ENCODE measurements at places on chromosomes 3 and 15. TPM values are rescaled to one million over a fixed set of nuclear protein-coding genes. Genes with fewer than 3 reads are reported as not detected.
A peak's percentile ranks its signal among the peaks of the same experiment; 100 is the strongest.

- H3K4me3 ChIP-seq = no peak overlapping the region
- no peaks in the 10 kb centered on the region for H3K4me1 ChIP-seq
- no peaks in the 10 kb centered on the region for H3K36me3 ChIP-seq
- DNase-seq = no peak
Observed at GRCh38 chr3:188133646-188134045, 20.3 kb upstream of the LPP start.

GRCh38 chr15:41666353-41666920, 6.2 kb downstream of the MGA start:
- H3K4me3 ChIP-seq = no peak overlapping the region
- DNase-seq = no peak
- peaks cover 64% of the 10 kb centered on the region for H3K4me1 ChIP-seq
- no peaks in the 10 kb centered on the region for H3K27me3 ChIP-seq

- H3K27me3 ChIP-seq = no peaks in the 10 kb centered on the region
- H3K36me3 ChIP-seq = no peaks in the 10 kb centered on the region
- no peak for DNase-seq
- H3K4me3 ChIP-seq = no peak overlapping the region
- H3K27ac ChIP-seq = no peak overlapping the region
Observed at GRCh38 chr3:17459470-17459993, 282.9 kb downstream of the TBC1D5 start.

DNA sequence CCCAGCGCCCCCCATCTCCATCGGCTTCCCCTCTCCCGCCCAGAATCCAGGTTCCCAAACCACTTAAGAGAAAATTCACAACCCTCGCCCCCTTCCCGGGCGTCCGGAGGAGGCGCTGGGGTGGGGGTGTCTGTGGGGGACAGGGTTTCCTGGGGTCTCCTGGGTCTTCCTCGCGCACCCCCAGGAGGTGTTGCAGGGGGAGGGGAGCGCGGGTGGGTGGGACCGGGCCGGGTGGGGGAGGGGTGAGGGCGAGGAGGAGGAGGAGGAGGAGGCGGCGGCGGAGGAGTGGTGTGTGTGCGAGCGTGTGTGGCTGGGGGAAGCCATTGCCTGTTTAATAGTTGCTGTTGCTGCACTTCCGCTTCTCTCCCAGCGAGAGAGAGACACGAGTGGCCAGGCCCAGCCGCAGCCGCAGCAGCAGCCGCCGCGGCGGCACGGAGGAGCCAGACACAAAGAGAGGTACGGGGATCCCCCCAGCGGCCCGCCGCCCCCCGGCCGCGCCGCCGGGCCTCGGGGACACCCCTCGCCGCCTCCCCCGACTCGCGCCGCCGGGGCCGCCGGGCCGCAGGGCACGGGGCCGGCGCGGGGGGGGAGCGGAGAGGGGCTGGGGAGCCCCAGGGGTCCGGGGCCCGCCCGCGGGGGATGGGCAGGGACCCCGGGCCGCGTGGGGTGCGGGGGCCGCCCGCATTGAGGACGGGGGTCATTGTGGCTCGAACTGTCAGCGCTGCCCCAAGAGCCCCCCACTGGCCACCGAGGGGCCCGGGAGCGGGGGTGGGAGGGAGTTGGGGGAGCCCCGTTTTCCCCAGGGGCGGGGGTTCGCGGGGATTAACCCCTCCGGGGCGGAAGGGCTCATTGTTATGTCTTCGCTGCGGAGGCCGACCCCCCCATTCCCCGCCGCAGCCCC, at the start of gene UBE2E1:
Gene UBE2E1 (plus strand): TSS at position 323 of the 901 bp plus-strand sequence. CDS start 1,315 bp downstream, outside the sequence.
- H3K27ac ChIP-seq = peak within 1 kb of the TSS; percentile 96
- peaks cover 27% of the 10 kb centered on the region for H3K4me1 ChIP-seq
- H3K4me3 ChIP-seq = peak within 1 kb of the TSS; percentile 63
- peaks cover 3% of the 10 kb centered on the region for H3K36me3 ChIP-seq
- no peaks in the 10 kb centered on the region for H3K27me3 ChIP-seq

GRCh38 chr3:58109752-58110151, 101.0 kb downstream of the DNASE1L3 start:
- no peak overlapping the region for H3K4me3 ChIP-seq
- no peak for DNase-seq
- H3K36me3 ChIP-seq = peaks cover 31% of the 10 kb centered on the region
- no peaks in the 10 kb centered on the region for H3K27me3 ChIP-seq
- no peaks in the 10 kb centered on the region for H3K4me1 ChIP-seq

DNA sequence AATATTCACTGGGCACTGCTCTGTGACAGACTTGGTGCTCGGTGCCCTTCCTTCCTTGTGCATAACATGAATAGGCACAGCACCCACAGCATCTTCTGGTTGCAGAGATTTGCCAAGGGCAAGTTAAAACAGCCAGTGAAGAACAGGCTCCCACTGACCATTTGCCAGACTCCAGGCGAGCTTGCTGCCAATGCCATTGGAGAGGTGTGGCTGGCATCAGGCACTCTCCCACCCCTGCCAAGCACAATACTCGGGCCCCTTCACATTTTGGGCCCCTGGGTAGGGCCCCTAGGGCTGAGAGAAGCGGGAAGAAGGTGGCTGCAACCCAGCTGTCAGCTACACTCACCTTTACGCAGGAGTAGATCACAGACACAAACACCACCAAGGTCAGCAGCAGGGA, 112.1 kb downstream of the SEC22A start:
- H3K4me1 ChIP-seq = no peaks in the 10 kb centered on the region
- H3K4me3 ChIP-seq = no peak overlapping the region
- H3K27ac ChIP-seq = no peak overlapping the region
- no peak for DNase-seq
- no peaks in the 10 kb centered on the region for H3K36me3 ChIP-seq

- H3K36me3 ChIP-seq = peaks cover 45% of the 10 kb centered on the region
- peak overlapping the region; percentile 93 for H3K27ac ChIP-seq
- peaks cover 32% of the 10 kb centered on the region for H3K4me1 ChIP-seq
- no peaks in the 10 kb centered on the region for H3K27me3 ChIP-seq
- H3K4me3 ChIP-seq = peak overlapping the region; percentile 95
Observed at GRCh38 chr15:89333011-89333860, 1.4 kb downstream of the POLG start.

DNA sequence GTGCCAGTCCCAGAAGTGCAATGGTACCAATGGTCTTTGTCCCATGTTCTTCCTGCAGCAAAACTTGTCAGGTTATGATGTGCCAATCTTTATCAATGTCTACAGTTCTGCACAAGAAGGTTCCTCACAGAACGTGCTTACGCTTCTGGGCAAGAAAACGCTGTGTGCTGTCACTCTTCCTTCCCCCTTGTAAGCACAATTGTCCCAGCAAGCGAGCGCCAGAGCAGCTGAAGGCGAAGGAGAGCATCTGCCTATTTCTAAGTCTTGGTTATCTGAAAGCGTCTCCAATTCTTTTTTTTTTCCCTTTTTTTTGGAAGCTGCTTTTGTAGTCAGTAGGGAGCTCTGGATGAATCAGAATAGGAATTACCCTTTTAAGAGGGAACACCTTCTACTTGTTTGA, 514.4 kb downstream of the FGF12 start:
- H3K4me1 ChIP-seq = no peaks in the 10 kb centered on the region
- no peak overlapping the region for H3K27ac ChIP-seq
- no peaks in the 10 kb centered on the region for H3K27me3 ChIP-seq
- H3K36me3 ChIP-seq = no peaks in the 10 kb centered on the region
- H3K4me3 ChIP-seq = no peak overlapping the region
- DNase-seq = no peak

DNA sequence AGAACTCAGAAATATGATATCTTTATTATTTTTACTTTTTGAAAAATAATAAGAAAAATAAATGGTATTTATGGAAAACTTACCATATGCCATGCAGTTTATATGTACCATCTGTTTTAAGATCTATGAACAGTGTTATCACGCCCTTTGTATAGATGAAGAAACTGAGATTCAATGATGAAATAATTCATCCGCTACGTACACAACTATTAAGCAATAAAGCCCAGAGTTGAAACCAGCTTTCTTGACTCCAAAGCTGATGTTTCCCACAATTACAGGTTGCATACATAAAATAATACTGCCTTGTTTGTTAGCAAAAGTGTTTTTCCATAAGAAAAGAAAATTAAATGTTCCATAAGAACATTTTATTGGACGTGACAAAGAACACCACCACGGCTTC, 67.2 kb upstream of the BCL6 start:
- no peak overlapping the region for H3K4me3 ChIP-seq
- DNase-seq = no peak
- H3K36me3 ChIP-seq = no peaks in the 10 kb centered on the region
- no peak overlapping the region for H3K27ac ChIP-seq
- no peaks in the 10 kb centered on the region for H3K27me3 ChIP-seq

DNA sequence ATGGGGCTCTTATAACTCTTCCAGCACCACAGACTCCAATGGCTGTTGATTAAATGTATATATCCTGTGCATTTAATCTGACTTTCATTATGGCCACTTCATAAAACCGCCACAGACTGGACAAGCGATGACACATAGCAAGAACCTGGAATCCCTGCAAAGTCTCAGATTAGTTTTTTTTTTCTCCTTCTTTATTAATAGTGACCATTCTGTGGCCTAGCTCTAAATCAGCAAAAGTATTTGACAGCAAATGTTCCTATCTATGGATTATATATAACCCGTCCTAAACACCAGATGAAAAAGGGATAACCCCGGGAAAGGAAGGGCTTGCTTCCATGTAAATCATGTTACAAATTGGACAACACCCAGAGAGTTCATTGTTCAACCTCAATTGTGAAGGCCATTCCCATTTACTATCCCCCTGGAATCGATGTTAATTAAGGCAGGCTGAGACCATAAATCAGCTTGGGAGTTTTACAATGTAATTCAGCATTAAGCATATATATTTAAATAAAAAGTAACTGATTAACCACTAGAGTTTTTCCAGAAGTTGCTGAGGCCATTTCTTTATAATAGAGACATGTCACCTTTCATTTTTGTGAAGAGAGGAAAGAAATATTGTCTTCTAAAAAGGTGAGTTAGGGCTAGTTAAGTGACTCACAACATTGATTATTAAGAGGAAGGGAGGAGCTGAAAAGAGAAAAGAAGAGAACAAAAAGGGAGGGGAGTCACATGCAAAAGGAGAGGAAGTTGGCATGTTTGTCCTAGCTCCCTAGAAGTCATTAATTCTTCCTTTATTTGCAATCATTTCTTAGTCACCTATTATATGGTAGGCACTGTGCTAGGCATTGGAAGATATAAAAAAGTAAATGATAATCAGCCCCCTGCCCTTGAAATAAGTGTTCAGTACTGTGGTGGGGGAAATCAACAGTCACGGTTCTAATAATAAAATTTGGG, 26.2 kb downstream of the ALDH1A2 start:
- no peak for DNase-seq
- H3K27me3 ChIP-seq = peaks cover 5% of the 10 kb centered on the region
- H3K4me3 ChIP-seq = no peak overlapping the region
- H3K27ac ChIP-seq = no peak overlapping the region

DNA sequence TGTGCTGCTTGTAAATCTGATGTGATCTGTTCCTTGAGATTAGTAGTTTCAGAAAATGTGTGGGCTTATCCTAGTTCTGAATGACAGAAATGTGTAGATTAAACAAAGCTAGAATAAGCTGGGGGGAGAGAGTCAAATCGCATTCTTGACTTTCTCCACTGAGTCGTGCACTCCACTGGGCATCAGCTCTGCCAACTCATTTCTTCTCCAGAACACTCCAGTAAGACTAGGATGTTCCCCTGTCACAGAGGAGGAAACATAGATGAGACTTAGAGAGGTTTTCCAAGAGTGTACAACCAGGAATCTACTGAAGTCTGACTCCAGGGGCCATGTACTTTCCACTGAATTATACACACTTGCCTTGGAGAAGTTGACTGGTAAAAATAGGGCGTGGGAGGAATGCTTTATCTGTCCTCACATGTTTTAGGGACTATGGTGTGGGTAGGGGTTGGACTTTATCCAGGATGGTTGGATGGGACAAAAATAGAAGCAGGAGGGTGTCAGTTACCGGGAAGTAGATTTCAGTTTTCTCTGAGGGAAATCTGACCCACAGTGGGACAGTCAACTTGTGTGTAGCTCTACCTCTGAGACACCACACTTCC, 298.2 kb downstream of the UBE2E2 start:
- H3K36me3 ChIP-seq = no peaks in the 10 kb centered on the region
- H3K4me3 ChIP-seq = no peak overlapping the region
- no peaks in the 10 kb centered on the region for H3K4me1 ChIP-seq
- H3K27ac ChIP-seq = no peak overlapping the region
- no peaks in the 10 kb centered on the region for H3K27me3 ChIP-seq
- DNase-seq = no peak

GRCh38 chr3:98702166-98702565, 61.0 kb upstream of the ST3GAL6 start:
- H3K36me3 ChIP-seq = no peaks in the 10 kb centered on the region
- peaks cover 2% of the 10 kb centered on the region for H3K27me3 ChIP-seq
- no peaks in the 10 kb centered on the region for H3K4me1 ChIP-seq
- DNase-seq = no peak

DNA sequence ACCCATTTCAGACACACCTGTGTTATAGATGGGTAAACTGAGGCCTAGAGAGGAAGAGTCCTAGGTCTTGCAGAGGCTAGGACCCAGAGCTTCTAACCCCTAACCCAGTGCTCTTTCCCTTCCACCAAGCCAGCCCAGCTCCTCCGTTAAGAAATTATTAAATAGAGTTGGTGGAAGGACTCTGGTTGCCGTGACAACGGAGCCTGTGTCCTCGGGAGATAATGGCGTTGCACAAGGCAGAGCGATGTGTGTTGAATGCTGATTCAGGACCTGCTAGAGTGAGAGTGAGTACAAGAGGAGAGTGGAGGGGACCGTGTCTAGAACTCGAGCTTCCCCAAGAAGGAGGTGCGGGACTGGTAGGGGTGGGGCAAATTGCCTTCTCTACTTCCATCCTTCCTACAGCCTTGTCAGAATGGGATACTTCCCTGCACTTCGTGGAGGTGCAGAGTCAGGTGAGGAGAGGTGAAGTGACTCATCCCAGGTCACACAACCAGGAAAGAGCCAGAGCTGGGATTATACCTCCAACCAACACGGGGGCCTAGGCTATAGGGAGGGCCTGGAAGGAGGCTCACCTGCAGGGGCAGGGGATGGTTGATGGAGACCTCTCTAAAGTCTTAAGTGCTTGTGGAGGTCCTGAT, 8.6 kb downstream of the SLC6A1 start:
- H3K4me3 ChIP-seq = no peak overlapping the region
- DNase-seq = no peak
- no peaks in the 10 kb centered on the region for H3K36me3 ChIP-seq
- no peak overlapping the region for H3K27ac ChIP-seq
- H3K4me1 ChIP-seq = no peaks in the 10 kb centered on the region

- no peaks in the 10 kb centered on the region for H3K4me1 ChIP-seq
- H3K4me3 ChIP-seq = no peak overlapping the region
- no peaks in the 10 kb centered on the region for H3K27me3 ChIP-seq
- DNase-seq = no peak
Observed at GRCh38 chr3:101812895-101813294, 33.9 kb downstream of the NXPE3 start.

DNA sequence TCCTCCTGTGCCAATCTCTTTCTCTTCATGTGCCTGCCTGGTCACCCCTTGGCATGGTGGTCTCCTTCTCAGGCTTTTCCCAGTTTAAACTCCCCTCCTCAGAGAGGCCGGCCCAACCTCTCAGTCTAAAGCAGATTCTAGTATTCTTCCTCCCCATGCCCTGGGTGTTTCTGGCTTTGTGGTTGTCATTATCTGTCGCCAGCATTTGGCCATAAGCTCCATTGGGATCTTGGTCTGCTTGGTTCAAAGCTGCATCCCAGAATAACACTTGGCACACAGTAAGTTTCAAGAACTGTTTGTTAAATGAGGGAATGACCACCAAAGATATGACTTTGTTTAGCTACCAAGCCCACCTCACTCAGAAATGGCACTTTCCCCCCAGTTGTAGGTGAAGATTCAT, 11.2 kb upstream of the RAD18 start:
- H3K27me3 ChIP-seq = no peaks in the 10 kb centered on the region
- H3K27ac ChIP-seq = no peak overlapping the region
- DNase-seq = no peak

SAXO2 gene
- 1.1 TPM for total RNA-seq

ENTPD3 gene
- not detected for total RNA-seq

TBL1XR1 gene
- total RNA-seq = 192 TPM

All from Panc1 (cell line).